ENCODE measurements at places on chromosomes 2 and 18.

GRCh38 chr2:206323486-206323885 is 49.0 kb downstream of the ZDBF2 start:
- DNase-seq = no peak

- no peak for DNase-seq
Measured at GRCh38 chr2:64423303-64423702, 30.7 kb upstream of the LGALSL start.

- peak; percentile 80 for DNase-seq
Measured at GRCh38 chr2:50535971-50536759, 495.8 kb downstream of the NRXN1 start.

DNA sequence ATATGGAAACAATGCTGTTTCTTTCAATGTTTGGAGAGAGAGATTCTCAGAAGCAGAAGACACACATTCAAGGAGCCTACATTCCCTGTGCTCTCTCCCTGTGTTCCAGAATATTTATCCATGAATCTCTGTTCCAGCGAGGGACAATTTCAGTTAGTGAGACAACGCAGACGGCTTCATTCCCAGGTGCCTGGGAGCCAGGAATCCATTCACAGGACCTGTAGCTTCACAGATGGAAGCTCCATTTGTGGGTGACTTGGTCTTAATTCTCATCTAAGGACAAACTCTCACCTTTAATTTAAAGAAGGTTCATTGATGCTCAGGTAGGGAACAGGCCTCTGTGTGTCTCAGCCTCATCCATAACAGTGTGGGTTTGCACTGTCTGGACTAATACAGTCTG is 1156.6 kb downstream of the RPIA start:
- no peak for DNase-seq

GRCh38 chr2:149587950-149588487 is 444 bp upstream of the MMADHC start:
- no peak for DNase-seq

DNA sequence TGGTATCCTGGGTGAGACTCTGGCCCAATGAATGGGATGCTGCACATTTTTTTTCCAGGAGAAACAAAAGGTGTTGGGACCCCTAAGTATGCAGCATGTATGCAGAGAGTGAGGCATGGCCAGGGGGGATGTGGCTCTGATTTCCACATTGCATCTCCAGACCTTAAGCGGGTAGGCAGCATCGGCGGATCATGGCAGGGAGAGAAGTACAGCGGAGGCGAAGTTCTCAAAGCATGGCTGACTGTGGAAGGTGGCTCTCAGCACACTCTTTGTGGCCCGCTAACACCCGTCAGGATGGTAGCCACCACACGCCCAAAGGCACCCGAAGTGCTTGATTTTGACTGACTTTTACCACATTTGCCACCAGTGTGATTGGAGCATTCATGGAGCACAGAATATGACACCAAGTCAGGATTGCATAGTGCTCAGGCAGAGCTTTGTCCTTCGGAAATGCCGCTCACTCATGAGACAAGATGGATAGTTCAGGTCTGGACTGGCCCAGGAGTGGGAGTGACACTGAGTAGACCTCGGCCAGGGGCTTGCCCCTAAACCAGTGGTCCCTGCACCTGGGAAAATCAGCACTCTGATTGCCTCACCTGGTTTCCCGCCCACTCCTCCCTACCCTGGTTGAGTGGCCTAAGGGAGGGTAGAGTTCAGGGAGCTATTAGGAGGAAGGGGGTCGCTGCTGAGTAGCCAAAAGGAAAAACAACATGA is 14.2 kb downstream of the INPP4A start:
- no peak for DNase-seq

- DNase-seq = no peak
Measured at GRCh38 chr18:77668219-77668618, 418.6 kb downstream of the GALR1 start.

DNA sequence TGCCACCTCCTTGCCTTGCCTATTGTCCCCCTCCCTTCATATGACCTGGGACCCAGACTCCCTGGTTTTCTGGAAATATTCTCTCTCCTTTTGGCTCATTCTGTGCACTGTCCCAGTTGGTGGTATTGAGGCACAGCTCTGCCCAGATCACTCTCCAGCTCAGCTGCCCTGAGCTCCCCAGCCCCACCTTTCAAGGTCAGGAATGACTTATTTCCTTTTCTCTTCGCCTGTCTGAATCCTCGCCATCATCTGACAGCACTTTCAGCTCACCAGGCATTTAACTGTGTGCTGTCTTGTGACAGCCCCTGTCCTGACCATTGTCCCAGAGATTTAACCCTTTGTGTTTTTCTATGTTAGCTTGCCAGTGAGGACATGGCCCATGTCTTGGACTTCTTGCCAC is 133.0 kb downstream of the MSH2 start:
- DNase-seq = no peak

GRCh38 chr2:189698020-189698887 is 23.8 kb downstream of the ANKAR start:
- peak; percentile 86 for DNase-seq

DNA sequence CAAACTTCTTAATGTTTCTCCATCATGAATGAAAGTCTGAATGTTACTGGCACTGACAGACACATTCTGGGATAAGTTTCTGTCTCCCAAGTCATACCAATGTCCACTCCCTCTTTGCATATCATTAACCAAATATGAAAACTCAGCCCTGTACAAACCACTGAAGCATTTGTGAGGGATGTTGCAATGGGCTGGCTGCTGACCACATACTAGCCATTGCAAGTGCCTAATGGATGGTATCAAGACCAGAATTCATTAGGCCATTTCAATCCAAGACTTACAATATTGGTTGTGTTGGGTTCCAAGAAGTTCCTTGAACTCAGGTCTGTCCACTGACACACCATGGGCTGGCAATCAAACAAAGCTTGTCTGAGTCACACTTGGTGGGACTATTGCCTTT is 73.8 kb downstream of the CBLN2 start:
- no peak for DNase-seq
